ENCODE measurements at places on chromosomes 3 and 15.

DNA sequence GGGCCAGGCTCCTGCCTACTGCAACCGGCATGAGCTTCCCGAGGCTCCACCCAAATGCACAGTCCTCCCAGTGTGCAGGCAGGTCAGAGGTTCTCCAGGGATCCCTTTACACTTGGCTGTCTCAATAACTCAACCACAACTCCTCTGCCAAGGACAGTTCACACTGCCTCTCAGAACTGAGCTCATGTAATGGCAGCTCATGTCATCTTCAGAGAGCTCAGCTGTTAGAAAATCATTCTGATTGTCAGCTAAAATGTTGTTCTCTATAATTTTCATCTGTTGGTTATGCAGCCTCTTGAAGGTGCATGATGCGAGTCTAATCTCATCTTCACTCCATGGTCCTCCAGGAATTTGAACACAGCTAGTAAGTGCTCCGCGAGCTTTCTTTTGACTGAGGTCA lies 76.7 kb downstream of the SST start:
- no peak for DNase-seq

GRCh38 chr3:160941885-160942494 lies 163.2 kb downstream of the B3GALNT1 start:
- DNase-seq = no peak

- DNase-seq = no peak
These were observed 155.7 kb downstream of the CHDH start for GRCh38 chr3:53690521-53690920.

DNA sequence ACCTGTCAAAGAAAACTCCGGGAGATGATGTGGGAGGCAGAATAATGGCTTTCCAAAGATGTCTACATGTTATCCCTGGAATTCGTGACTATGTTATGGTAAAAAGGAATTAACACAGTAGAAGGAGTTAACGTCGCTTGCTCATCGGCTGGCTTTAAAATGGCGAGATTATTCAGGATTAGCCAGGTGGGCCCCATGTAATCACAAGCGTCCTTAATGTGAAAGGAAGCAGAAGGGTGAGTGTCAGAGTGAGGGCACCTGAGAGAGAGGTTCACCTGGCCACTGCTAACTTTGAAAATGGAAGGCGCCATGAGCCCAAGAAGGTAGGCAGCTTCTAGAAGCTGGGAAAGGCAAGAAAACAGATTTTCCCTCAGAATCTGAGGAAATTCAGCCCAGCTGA lies 557.2 kb downstream of the EPHB1 start:
- no peak for DNase-seq

DNA sequence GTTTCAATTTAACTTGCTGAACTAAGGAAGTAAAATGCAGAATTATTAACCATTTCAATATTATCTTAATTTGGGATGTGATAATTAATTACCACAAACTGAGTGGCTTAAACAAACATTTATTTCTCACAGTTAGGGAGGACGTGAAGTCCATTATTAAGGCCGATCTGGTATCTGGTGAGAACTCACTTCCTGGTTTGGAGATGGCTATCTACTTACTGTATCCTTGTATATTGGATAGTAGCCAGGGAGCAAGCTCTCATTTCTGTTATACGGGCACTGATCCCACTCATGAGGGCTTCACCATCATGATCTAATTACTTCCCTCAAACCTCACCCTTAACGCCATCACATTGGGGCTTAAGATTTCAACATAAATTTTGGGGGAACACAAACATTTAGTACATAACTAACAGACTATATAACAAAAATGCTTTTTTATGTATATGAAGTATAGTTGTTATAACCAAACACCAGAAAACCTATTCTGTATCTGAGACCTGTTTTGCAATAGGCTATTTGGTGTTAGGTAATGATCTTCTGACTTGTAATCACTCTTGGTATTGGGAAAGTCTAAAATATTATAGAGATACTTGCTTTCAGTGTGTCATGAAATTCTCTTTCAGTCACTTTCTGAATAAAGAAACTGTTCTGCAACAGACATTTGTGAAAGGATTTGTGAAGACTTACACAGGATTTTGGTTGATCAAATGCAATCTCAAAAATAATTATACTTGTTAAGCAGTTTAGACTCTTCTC lies 4.7 kb upstream of the KPNA4 start:
- no peak for DNase-seq

- DNase-seq = no peak
These were observed 52.6 kb downstream of the FBN1 start for GRCh38 chr15:48592933-48593332.

Measured in C1 segment of cervical spinal cord (tissue), 14 donors.